ENCODE measurements at places on chromosomes 16 and 17.

DNA sequence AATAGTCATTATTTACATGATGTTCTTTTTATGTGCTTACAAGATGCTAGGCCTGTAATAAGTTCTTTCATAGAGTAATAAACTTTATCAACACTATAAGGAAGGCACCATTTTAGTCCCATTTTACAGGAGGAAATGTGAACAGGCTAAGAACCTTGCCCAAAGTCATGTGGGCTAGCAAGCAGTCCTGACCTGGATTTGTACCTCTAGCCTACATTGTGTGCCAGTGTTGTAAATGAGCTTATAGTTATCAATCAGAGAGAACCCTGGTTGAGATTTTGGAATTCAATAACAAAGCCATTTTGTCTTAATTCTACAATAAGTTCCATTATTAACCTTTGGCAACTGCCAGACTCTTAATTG lies 6.7 kb upstream of the TBKBP1 start:
- no peak for DNase-seq

DNA sequence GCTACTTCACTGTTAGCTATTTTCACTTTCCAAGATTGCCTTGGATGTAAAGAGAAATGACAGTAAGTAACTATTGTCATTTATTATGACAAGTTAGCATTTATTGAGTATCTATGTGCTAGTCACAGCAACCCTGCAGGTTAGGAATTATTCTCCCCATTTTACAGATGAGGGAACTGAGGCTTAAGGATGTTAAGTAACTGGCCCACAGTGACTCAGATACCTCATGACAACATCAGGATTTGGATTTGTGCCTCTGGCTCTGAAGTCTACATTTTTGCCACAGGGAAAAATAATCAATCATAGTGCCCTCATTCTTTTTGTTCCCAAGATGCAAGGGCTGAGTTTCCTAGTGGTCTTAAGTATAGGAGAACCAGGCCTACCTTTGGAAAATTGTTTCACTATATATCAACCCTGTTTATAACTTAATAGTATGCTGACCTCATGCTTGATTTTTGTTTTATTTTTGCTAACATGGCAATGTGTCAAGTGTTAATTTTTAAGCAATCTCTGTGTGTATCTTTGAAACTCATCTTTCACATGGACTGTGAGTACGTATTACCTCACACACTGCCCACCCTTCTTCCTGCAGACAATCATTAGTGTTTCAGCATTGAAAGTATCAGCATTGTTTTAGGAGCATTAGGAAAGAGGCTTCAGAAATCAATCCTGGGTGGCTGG lies 105.0 kb downstream of the TANGO6 start:
- DNase-seq, result no peak

- DNase-seq, result no peak
Measured at GRCh38 chr17:60361889-60362288, 30.0 kb downstream of the USP32 start.

DNA sequence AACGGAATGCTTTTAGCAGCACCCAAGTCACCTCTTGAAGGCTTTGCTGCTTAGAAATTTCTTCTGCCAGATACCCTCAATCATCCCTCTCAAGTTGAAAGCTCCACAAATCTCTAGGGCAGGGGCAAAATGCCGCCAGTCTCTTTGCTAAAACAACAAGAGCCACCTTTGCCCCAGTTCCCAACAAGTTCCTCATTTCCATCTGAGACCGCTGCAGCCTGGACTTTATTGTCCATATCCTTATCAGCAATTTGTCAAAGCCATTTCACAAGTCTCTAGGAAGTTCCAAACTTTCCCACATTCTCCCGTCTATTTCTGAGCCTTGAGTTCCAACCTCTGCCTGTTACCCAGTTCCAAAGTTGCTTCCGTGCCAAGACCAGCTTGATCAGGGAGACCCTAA lies 27.4 kb downstream of the TMC6 start:
- no peak for DNase-seq

DNA sequence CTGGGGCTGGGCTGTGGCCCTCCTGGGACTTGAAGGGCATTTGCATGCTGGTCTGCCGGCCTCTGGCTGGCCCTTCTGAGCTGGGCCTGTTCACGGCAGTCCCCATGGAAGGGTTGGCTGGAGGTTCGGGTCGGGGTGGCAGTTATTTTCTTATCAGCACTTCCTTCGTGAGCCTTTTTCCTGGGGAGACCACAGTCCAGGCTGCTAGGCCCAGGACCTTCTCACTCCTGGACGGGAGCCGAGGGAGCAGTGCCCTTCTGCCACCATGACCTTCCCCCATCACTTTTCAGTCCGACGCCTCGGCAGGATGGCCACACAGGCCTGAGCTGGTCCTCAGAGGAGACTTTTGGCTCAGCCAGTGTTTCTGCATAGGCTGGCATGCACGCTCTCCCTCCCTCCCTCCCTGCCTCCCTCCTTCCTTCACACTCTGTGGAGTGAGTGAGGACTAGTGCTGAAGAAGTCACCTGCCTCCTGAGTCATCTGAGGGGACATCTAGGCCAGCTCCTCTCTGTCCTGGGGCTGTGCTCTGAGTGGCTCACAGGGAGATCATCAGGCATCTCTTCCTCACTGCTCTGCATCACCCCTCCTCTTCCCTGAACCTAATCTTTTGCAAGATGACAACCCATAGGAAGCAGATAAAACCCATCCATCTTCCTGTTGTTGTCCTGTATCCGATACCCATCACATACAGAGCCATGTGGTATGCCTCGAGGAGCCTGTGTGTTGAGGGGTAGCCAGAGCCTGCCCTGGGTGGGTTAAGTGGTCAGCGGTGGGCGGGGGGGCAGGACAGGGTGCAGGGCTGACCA lies 109.7 kb downstream of the RAP1GAP2 start:
- DNase-seq, result no peak

- DNase-seq, result no peak
Measured at GRCh38 chr17:30091771-30092170, 24.8 kb upstream of the NSRP1 start.

- no peak for DNase-seq
Measured at GRCh38 chr17:57569853-57570252, 175.2 kb downstream of the CCDC182 start.

DNA sequence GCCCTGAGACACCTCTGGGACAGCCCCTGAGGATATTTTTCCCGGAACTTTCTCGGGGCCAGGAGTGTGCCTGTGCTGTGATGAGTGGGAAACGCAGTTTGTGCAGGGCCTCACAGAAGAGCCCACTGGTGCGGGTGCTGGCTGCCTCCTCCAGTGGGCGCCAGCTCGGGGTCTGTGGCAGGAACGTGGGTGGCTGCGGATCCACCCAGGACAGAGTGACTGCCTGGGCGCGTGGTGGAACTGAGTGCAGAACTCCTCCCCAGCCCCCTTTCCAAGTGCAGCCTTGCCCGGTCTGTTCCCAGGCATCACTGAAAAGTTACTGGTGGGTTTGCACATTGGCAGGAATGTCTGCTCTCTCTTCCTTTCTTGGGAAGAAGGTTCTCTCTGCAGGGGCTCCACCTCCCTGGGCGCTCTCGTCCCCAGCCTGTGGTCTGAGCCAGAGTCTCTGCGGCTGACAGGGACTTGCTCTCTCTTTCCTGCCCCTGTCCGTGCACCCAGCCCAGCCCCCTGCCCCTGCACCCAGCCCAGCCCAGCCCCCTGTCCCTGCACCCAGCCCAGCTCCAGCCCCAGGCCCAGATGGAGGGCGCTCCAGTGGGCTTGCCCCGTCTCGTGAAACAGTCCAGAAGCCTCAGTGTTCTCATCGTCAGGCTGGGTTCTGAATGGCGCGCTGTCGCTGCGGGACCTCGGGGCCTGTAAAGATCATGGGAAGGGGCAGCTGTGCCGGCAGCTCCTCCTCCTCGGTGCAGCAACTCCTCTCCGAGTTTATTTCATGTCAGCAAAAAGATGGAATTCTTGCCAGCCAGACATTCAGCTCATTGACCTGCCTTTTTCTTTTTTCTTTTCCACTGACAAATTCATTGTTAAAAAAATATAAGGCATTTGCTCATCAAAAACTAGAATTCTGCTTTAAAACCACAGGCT lies 117.5 kb downstream of the BANP start:
- DNase-seq, result no peak

GRCh38 chr17:18851201-18851600 lies 6.7 kb upstream of the PRPSAP2 start:
- no peak for DNase-seq

GRCh38 chr16:785563-786535 lies 2.3 kb downstream of the RPUSD1 start:
- DNase-seq, result peak; percentile 74

DNA sequence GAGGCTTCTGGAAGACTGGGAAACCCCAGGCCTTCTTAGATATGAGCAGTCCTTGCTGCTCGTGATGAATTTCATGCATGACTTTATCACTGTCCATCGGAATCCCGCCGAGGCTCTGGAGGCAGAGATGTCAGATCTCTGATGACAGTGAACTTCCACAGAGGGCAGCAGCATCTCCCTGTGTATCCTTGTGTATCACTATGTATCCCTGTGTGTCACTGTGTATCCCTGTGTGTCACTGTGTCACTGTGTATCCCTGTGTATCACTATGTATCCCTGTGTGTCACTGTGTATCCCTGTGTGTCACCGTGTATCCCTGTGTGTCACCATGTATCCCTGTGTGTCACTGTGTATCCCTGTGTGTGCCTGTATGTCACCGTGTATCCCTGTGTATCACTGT lies 160.2 kb upstream of the CHMP6 start:
- no peak for DNase-seq

- no peak for DNase-seq
Measured at GRCh38 chr17:57110152-57110542, 25.1 kb downstream of the AKAP1 start.

GRCh38 chr17:17823433-17824118 lies 13.2 kb downstream of the SREBF1 start:
- DNase-seq, result peak; percentile 99

Measured in germinal center (tissue), 1 donor.